ENCODE measurements at places on chromosomes 7 and 10.

DNA sequence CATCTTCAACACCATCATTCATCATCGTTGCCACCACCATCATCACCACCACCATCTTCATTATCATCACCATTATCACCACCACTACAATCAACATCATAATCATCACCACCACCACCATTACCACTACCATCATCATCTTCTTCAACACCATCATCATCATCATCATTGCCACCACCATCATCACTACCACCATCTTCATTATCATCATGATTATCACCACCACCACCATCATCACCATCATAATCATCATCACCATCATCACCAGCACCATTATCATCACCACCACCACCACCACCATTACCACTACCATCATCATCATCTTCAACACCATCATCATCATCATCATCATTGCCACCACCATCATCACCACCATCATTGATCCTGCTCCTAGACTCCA, 112.7 kb downstream of the OAT start:
- no peak for DNase-seq

GRCh38 chr10:78700413-78700812, 368.4 kb upstream of the ZMIZ1 start:
- no peak for DNase-seq

DNA sequence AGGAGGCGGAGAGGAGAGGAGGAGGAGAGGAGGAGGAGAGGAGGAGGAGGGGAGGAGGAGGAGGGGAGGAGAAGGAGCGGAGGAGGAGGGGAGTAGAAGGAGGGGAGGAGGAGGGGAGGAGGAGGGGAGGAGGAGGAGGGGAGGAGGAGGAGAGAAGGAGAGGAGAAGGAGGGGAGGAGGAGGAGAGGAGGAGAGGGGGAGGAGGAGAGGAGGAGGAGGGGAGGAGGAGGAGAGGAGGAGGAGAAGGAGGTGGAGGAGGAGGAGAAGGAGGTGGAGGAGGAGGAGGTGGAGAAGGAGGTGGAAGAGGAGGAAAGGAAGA, 15.5 kb upstream of the CRCP start:
- DNase-seq, result no peak

DNA sequence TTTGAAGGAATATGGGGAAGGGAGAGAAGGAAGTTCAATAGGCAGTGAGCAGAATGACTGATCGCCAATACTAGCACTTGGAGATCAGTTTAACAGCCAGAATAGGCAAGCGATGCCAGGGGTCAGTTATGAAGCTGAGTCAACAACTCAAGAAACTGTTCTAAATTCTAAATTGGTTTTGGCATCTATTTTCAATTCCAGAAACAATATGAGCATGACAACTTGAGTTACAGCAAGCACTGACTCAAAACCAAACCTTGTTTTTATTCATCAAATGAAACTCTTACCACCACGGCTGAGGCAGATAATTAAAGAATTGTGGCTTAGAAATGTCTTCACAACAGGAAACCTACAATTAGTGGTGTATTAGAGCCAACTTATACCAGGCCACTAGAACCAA, 180.5 kb upstream of the ASAH2 start:
- no peak for DNase-seq

- DNase-seq, result no peak
These were observed 6.5 kb downstream of the ZNF438 start for GRCh38 chr10:31025142-31025541.

GRCh38 chr7:124542476-124542875, 223.1 kb downstream of the GPR37 start:
- DNase-seq, result no peak

- DNase-seq, result no peak
These were observed 282.4 kb downstream of the AHR start for GRCh38 chr7:17580856-17581255.

- DNase-seq, result no peak
These were observed 864 bp downstream of the PSTK start for GRCh38 chr10:122981066-122981464.

DNA sequence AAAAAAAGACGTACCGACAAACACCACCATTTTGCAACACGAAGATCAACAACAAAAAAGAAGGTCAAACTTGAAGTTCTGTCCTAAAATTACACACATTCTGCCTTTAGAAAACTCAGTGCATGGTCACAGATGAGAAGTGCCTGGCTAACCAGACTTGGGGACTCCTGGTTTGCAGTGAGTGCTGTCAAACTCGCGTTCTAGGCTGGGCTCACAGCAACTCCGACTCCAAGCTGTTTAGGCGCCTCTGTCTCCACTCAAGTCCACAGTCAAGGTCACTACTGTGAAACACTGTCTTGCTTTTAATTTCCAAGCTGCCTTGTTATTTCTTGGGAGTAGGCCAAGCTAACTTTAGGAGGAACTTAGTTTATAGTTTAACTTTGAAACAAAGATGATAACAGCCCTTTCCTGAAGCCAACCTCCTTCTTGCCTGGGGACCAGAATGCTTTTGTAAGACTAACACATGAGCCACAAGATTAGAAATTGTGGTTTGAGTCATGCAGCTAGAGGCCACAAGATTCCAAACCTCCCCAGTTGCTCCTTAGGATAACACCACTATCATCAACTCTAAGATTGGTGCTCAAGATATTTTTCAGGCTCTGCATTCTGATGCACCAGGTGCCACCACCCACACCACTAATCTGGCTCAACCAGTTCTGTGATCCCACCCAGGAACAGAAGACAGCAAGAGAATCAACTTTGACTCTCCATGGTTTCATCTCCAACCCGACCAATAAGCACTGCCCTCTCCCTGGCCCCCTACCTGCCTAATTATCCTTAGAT, 1.1 kb upstream of the DNAAF5 start:
- DNase-seq, result no peak

DNA sequence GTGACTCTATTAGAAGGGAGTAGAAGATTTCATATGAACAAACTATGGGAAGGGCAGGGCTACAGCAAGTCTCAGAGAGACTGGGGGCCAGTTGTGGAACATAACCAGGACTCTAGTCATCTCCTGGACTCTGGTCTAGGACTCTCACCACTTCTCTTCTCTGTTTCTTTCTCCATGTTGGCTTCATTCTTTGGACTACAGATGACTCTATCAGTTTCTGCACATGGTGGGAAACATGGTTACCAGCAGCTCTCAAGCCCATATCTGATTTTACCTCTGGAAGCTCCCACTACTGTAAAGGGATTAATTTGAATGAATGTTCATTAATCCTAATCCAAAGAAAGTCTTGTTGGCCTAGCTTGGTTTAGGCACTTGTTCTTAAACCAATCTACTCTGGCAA, 84.7 kb downstream of the LRGUK start:
- DNase-seq, result no peak

DNA sequence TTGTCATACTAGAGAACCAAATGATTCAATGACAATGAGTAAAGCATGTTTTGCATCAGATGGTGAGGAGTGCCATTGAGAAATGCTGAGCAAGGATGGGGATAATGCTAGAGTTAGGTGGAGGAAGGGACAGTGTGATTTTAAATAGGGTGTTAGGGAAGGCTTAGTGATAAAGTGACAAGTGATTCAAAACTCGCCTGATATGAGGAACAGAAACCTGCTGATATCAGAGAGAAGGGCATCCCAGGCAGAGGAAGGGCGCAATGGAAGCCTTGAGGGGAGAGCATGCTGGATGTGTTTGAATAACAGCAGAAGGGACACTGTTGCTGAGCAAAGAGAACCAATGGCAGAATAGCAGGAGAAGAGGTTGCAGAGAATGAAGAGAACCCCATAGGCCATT, 196.2 kb downstream of the NRG3 start:
- DNase-seq, result no peak

- no peak for DNase-seq
These were observed 19.5 kb upstream of the VPS41 start for GRCh38 chr7:38928506-38928905.

DNA sequence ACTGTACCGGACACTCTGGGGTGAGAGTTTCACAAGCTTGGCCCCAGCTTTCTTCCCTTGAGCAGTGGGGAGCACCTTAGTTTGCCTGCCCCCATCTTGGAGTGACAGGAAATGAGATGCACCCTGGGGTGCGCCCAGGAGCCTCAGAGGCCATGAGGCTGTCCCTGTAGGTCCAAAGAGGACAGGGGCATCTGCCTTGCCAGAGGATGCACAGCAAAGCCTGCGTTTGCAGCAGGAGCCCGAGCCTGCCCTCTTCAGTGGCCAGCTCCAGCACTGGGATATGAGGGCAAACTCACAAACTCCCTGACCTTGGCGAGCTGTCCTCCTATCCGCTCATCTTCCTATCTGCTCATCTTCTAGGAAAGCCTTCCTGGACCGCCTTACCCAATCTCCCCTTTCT, 79.5 kb downstream of the PROSER2 start:
- no peak for DNase-seq

GRCh38 chr10:112919721-112920120, 30.3 kb upstream of the TCF7L2 start:
- no peak for DNase-seq

DNA sequence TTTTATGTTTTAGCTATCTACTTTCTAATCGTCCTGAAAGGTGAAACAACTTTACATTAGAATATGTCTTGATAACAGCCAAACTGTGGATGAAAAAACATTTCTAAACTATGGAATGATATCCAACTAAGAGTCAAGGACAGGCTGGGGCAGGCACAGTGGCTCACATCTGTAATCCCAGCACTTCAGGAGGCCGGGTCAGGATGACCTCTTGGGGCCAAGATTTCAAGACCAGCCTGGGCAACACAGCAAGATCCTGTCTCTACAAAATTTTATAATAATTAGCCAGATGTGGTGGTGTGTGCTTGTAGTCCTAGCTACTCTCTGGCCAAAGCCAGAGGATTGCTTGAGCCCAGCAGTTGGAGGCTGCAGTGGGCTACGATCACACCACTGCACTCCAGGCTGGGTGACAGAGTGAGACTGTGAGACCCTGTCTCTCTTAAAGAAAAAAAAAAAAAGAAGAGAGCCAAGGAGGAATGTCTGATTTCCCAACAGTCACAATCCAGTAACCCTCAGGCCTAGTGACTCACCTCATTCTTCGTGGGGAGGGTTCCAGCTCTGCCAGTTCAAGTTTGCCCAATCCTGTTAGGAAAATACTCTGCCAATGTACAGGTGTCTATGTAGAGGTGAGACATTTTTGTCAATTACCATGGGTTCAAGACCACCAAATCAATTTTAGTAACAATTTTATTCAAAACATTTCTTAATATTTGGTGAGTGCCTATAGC, 14.6 kb upstream of the FZD1 start:
- DNase-seq, result no peak

DNA sequence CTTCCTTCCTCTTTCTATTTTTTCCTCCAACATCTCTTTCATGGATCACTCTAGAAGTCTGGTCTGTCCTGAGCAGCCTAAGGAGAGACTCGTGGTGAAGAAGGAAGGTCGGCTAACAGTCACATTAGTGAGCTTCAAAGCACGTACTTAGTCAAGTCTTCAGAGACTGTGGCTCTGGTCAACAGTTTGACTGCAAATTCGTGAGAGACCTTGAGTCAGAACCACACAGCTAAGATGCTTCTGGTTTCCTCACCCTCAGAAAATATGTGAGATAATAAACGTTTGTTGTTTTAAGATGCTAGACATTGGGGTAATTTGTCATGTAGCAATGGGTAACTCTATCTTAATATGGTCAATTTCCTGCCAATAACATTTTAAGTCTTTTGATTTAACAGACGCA, 126.2 kb upstream of the LRRN3 start:
- no peak for DNase-seq

- no peak for DNase-seq
These were observed 109.3 kb downstream of the ETV1 start for GRCh38 chr7:13879994-13880686.

- no peak for DNase-seq
These were observed 191.8 kb downstream of the ADARB2 start for GRCh38 chr10:1545524-1545923.

DNA sequence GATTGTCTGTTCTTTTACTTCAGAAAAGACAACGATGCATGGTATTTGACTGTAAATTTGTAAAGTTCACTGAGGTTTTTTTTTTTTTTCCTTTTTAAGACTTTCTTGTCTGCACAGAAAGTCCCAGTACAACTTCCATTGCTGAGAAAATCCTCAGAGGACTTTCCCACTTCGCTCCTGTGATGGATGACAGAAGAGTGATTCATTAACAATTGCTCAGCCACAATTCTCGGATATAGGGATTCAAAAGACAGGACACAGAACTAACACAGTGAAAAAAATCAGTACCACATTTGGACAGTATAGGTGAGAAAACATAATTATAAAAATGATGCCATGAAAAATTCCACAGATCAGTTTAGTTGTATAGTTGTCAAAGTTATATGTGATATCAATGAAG, 48.0 kb downstream of the SEC23IP start:
- DNase-seq, result no peak

- no peak for DNase-seq
These were observed 215.3 kb downstream of the MAD1L1 start for GRCh38 chr7:2017481-2017891.

DNA sequence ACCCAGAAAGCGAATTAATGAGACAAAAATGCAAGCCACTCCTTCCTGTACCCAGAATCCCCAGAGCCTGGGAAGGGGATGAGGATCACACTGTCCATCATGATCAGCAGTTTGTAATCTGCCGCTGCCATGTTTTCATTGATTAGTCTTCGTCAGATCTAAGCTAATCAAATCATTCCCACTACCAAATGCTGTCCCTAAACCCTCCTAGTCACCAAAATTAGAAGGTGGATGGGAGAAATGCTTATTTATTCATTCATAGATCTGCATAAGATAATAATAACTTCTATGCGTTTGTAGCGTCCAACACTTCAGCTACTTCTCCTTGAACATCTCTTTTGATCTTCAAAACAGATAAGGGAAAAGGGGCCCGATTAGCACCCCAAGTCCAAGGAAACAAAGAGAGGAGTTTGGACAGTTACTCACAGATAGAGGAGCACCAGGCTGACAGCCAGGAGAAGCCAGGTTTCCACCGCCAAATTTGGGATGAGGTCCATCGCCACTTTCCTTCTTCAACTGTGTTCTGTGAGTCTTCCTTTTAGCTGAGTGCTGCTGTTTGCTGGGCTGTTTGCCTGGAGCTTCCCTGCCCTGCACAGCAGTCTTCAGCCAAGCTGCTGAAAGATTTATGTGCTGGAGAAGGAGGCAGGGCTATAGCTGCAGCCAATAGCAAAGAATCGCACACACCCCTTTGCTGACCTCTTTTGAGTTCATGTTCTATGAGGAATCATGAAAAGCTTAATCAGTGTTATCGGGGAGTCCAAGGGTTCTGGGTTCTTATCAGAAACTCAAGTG, at the start of gene CYP3A5:
CYP3A5 (minus strand) TSS at position 597 of the 792 bp plus-strand sequence; CDS start at position 497, 100 bp downstream.
- no peak for DNase-seq

GRCh38 chr7:96061009-96061408, 260.9 kb downstream of the SLC25A13 start:
- no peak for DNase-seq
